CD4-positive, alpha-beta T cell treated with Interferon alpha-2 for 1 hour (primary cell): ENCODE measurements at places on chromosomes 7 and 10.

DNA sequence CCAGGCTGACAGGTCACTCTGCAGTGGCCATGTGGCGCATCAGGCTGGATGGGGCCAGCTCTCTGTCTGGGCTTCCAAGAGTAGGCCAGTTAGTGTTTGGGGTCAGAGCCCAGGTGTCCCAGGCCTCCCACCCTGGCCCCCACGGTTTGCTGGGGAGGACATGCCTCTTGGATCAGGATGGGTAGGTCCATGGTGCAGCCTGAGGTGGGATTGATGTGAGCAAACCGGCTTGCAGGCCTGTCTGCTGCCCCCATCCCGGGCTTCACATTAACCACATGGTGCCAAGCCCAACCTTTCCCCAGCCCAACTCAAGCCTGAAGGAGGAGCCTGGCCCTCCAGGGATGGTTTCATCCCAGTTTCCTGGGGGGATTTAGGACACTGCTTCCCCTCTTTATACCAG, 39.2 kb downstream of the LDB3 start:
- no peak for DNase-seq

- DNase-seq: peak; percentile 54
Observed at GRCh38 chr7:98870121-98870651, 372 bp upstream of the TMEM130 start.

DNA sequence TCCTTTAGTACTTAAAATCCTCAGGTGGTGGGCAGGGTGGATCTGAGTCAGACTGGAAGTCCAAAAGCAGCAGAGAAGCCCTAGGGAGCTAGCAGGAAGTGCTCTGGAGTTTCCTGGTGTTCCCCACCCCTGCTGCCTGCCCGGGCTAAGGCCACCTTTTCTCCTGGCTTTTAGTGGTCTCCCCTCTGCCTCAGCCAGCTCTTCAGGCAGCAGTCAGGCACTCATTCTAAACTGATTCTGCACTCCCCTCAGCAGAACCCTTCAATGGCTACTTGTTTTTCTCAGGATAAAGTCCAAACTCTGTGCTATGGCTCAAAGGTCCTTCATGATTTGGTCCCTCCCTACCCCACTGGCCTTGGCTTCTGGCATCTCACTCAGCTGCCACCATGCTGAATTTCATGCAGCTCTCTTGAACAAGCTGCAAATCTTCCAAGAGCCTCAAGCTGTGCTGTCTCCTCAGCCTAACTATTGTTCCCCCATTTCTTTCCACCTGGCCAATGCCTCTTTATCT, 28.9 kb upstream of the DNMBP start:
- DNase-seq: no peak

- no peak for DNase-seq
Observed at GRCh38 chr10:22341190-22341925, 3.9 kb upstream of the SPAG6 start.

DNA sequence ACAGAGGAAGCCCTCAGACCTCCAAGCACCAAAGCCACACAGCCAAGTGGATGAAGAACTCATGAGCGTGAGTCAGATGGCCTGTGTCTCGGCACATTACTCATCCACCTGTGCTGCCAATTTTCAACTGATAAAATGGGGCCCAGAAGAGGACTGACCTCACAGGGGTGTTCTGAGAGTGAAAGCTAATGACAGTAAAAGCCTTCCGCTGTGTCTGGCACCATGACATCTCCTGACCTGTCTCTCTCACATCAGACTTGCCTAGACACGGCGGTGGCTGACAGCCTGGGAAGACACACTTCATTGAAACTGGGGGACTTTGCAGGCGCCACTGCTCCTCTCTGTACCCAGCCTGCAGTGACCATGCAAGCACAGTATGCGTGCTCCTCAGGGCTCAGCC, 8.3 kb upstream of the SLC18A3 start:
- DNase-seq: no peak

GRCh38 chr10:119022846-119023552, 6.5 kb upstream of the NANOS1 start:
- DNase-seq: no peak

DNA sequence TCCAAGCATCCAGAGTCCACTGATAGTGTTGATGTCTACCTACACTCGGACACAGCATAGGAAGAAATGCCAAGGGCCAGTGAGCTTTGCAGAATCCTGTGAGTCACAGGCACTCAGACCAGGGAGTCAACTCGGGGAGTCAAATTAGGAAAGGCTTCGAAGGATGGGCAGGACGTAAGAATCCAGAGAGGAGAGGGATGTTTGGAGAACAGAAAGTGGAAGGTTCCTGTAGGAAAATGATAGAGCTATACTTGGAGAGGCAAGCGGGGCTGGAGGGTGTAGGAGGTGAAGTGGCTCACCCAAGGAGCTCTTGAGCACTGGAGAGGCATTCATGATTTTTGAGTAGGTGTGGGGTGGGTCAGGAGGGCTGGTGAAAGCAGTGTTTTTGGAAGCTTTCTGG, 3.0 kb downstream of the ZYX start:
- no peak for DNase-seq

DNA sequence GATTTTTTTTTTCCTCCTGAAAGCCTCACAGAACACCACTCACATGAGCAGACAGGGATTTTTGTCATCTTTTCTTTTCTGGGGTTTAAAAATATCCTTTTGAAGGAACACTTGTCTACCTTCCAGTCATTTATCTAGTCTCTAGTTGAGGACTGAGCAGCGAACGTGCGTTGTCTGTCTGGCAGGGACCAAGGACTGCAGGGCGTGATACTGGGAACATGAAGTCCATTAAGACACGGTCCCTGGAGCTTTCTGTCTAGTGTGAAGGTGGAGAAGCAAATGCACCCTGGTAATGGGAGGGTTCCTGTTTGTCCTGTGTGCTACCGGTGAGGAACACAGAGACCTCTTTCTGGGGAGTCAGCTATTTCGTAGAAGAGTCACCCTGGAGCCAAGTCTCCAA, 207.4 kb downstream of the TMEM178B start:
- no peak for DNase-seq

GRCh38 chr10:96325719-96326373, 21.6 kb downstream of the DNTT start:
- DNase-seq: no peak

- DNase-seq: no peak
Observed at GRCh38 chr7:41476460-41476803, 226.5 kb downstream of the INHBA start.

- no peak for DNase-seq
Observed at GRCh38 chr10:122637376-122637775, 62.3 kb downstream of the C10orf120 start.

DNA sequence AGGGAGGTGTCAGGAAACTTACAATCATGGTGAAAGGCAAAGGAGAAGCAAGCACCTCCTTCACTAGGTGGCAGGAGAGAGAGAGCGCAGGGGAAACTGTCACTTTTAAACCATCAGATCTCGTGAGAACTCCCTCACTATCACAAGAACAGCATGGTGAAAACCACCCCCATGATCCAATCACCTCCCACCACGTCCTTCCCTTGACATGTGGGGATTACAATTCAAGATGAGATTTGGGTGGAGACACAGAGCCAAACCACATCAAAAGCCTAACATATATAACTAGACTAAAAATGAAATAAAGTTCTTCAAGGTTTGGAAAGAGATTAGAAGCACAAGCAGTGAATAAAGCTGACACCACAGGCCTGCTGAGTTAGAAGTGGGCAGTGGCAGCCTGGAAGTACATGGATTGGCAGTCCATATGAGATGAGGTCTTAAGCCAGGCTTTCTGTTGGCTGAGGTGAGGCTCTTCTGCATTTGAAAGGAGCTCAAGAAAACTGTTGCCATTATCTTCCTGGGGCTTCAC, 96.4 kb upstream of the MDFIC start:
- DNase-seq: no peak

DNA sequence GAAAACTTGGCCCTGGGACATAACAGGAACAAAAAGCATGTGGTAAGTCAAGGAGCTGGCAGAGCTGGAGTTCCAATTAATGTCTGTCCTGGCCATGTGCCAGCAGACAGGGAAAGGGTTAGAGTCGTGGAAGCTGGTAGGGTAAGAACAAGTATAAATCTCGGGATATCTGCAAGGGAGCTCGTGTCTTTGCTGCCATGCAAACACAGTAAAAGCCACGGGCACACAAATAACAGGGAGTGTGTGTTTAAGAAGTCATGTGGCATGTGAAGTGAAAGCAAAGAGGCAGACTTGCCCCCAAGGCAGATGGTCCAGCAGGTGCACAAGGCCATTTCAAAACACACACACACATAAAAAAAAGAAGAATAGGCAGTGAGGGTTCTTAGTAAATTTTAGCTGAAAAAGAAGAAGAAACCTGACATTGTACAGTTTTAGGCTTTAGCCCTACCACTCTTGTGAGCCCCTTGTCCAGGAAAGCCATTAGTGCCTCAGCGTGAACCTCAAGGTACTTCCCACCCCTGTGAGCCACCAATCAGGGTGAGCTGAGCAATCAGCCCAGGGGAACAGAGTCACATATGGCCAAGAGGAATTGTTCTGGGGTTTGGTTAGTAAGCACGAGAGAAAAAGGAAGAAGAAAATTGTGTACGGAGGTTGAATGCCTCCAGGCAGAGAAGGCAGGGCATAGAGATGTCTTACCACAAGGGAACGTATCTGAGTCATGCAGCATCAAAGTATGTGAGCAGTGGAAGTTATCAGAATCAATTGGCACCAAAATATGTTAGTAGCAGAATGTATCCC, 32.8 kb upstream of the ARHGAP12 start:
- no peak for DNase-seq

- DNase-seq: no peak
Observed at GRCh38 chr10:129779126-129780111, 184.7 kb downstream of the EBF3 start.

DNA sequence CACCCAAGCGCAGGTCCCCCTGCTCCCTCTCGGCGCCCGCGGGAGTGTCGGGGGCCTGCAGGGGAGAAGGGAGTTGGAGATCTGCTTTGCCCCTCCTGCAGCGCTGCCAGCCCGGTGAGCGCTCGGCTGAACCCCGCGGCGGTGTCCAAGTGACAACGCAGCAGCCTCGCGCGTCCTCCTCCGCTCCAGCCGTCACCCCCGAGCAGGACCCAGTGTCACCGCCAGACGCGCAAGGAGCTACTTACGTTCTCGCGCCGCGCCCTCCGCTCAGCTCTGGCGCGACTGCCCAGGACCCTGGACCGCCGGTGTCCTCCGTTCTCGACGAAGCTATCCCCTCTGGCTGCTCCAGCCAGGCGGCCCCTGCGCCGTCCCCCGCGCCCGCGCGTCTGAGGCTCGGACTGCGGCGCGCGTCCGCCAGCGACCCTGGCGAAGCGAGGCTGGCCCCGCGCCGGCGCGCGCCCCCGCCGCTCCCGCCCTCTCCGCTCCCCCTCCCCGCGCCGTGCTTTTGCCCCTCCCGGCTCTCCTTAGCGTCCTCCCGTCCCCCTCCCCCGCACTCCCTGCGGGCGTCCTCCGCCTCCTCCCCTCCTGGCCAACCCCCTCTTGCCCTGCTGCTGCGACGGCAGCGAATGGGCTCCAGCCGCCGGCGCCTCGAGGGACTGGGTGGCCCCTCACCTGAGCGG, at the start of gene NRCAM:
Gene NRCAM (minus strand): TSS at position 439 of the 680 bp plus-strand sequence. CDS start 216,372 bp downstream, outside the sequence.
- peak; percentile 15 for DNase-seq

GRCh38 chr7:74199551-74200355, 10.1 kb upstream of the LAT2 start:
- no peak for DNase-seq

GRCh38 chr7:116862951-116863670, 724 bp downstream of the CAPZA2 start:
- DNase-seq: no peak

DNA sequence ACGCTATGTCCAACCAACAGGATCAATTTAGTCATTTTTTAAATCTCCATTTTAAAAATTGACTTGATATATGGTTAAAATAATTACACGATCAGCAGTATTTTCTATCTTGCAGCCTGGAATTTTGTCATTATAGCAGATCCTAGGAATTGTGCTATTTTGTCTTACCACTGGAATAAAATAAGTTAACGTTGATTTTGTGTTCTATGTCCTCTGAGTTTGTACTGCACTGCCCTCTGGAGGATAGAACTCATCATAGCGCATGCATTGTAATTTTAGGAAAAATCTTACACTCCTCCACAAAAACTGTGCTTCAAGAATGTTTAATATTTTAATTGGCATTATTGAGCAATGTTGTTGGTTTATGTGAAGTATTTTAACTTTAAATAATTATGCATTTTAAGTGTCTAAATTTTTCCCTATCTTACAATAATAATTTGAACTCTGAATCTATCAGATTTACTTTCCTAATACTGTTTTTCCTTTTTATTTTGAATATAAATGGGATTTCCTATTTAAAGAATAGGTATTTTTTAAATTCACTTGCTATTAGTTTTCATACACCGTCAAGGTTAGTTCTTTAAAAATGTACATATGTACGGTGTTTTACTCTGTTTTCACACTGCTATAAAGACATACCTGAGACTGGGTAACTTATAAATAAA, 220.1 kb downstream of the PPP1R3A start:
- no peak for DNase-seq

DNA sequence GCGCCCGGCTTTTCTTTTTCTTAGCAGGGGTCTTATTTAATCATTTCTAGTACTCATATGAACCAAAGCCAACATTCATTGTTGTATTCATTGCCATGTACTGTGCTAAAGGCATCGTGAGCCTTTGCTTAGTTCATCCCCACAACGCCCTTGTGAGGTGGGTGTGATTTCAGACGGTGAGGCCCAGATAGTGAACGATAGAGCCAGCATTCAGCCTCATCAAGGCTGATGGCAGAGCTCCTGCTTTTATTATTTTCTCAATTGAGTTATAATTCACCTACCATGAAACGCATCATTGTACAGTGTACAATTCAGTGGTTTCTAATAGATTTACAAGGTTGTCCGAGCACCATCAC, 50.1 kb downstream of the HK1 start:
- no peak for DNase-seq

GRCh38 chr10:94992811-94993210, 54.4 kb downstream of the CYP2C9 start:
- DNase-seq: no peak

- DNase-seq: no peak
Observed at GRCh38 chr10:3068968-3069737, 1.8 kb downstream of the PFKP start.

GRCh38 chr7:111525100-111525499, 37.2 kb downstream of the IMMP2L start:
- DNase-seq: no peak

DNA sequence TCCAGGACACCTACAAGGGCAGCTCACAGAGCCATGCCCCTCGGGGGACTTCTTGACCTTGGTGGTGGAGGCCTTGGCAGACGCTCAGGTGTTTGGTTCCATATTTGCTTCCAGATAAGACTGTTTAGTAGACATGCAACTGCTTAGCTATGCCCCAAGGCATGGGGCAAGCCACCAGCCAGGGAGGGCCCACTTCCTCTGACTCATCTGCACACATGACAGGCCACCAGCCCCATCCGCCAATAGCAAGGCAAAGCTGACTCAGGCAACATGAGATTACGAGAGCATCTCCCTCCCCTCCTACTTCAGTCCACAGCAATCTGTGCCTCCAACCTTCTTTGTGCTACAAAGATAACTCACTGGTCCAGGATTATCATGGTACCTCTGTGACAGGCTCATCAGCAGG, 54.9 kb downstream of the KCNMA1 start:
- DNase-seq: no peak
